Kidney (tissue), 22 donors: ENCODE measurements at places on chromosomes 5 and 9. TPM values are rescaled to one million over a fixed set of nuclear protein-coding genes. Genes with fewer than 3 reads are reported as not detected.

F2R gene
- 15.3 TPM for total RNA-seq

SCGB3A2 gene
- total RNA-seq = not detected

PDLIM7 gene
- total RNA-seq = 89.7 TPM

ABLIM3 gene
- total RNA-seq = 21.7 TPM

DNA sequence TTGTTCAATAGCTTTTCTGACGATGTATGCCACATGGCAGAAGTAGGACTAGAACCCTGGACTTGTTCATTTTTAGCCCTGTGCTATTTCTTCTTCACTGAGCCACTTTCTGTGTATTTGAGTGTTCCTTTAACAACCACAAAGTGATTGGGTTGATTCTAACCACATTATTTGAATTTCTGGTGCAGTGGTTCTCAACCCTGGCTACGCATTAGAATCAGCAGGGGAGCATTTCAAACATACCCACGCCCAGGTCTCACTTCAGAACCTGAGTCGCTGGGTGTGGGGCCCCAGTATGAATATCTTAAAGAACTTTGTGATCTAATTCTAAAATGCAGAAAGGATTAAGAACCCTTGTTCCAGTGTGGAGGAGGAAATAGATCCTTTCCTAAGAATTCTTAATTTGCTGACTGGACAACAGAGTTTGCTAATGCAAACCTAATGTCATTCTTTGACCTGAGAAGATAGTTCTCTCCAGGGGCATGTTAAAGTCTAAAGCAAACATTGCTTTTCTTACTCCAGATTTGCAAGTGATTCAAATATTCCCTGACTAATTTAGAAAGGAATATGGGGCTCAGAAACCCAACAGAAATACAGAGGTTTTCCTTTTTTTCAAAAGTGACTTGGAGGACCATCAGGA is 75.4 kb upstream of the GDNF start:
- DNase-seq = no peak
